ENCODE measurements at places on chromosomes 2 and 18. TPM values are rescaled to one million over a fixed set of nuclear protein-coding genes. Genes with fewer than 3 reads are reported as not detected.

The NMS gene
- total RNA-seq = not detected

The NFATC1 gene
- total RNA-seq = 0.72 TPM

The DOK6 gene
- total RNA-seq = under 0.01 TPM

The CYRIA gene
- 4.3 TPM for total RNA-seq

The LIMS2 gene
- total RNA-seq = under 0.01 TPM

The ZNF892 gene
- total RNA-seq = 7.2 TPM

Data from tracheal epithelial cell (primary cell).